ENCODE measurements at places on chromosomes 3 and 15.

- DNase-seq = no peak
Observed at GRCh38 chr15:50879016-50879617, 29.4 kb upstream of the AP4E1 start.

DNA sequence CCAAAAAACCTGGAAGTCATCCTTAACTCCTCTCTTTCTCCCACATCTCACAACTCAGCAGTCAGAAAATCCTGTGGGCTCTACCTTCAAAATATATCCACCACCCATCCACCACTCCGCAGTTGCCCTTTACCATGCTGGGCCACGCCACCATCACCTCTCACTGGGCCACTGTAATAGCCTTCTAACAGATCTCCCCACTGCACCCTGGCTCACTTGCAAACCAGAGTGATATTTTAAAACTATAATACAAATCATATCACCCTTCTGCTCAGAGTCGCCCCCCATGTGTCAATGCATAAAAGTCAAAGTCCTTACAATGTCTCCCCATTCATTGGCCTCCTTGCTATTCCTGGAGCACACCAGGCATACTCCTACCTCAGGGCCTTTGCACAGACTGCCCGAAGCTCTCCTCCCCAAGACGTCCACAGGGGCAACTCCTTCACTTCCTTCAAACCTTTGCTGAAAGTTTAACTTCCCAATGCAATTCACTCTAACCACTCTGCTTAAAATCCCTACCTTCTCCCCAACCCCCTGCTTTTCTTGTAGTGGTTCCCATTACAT is 1.5 kb upstream of the LIPC start:
- no peak for DNase-seq

DNA sequence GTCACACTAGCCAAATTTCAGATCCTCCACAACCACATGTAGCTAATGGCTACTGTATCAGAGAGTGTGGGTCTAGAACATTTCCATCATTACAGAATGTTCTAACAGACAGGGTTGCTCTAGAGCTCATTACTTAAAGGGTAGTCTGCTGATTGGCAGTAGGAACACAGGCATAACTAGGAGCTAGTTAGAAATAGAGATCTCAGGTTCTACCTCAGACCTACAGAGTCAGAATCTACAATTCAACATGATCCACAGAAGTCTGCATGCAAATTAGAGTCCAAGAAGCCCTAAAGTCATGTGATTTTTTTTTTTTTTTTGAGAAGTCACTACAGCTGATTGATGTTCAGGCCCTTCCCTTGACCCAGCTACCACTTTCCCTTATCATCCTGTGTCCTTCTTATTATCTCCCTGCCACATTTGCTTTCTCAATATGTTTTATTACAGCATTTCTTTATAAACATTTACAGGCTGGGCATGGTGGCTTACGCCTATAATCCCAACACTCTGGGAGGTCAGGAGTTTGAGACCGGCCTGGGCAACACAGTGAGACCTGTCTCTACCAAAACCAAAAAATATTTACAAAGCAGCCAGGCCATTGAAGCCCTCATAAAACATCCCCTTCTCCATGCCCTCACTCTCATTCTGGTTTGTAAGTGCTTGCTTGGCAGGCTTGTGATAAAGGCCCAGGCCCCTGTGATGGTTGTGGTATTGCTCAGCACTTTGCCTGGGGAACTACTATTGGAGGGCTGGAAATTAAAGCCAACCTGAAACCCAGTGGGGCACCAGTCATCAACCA is 3.8 kb upstream of the ABHD5 start:
- no peak for DNase-seq

DNA sequence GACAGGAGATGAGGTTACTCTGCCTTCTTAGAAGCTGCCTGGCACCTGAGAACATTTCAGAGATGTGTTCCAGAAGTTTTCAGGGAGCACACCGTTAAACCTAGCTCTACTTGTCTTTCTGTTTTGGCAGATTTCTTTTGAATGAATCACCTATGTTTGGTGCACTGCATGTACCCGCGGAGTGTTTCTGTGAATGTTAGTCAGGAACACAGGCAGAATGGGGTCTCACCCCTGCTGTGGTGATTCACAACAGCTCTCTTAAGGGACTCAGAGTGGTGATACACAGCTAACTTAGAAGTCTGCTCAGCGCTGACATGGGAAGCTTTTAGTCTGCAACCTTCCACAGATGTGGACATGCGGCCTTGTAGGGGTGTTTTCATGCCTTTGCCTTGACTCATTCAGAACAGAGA is 24.0 kb downstream of the TSEN2 start:
- peak; percentile 87 for DNase-seq

GRCh38 chr3:137692803-137693431 is 71.2 kb upstream of the SOX14 start:
- DNase-seq = peak; percentile 1

GRCh38 chr3:32817558-32818228 is at the start of gene TRIM71:
TSS of gene TRIM71 (plus strand) at chr3:32817997. CDS start at chr3:32818081, 84 bp downstream.
- no peak for DNase-seq

- DNase-seq = no peak
Observed at GRCh38 chr3:122755491-122755890, 38.1 kb downstream of the HSPBAP1 start.

DNA sequence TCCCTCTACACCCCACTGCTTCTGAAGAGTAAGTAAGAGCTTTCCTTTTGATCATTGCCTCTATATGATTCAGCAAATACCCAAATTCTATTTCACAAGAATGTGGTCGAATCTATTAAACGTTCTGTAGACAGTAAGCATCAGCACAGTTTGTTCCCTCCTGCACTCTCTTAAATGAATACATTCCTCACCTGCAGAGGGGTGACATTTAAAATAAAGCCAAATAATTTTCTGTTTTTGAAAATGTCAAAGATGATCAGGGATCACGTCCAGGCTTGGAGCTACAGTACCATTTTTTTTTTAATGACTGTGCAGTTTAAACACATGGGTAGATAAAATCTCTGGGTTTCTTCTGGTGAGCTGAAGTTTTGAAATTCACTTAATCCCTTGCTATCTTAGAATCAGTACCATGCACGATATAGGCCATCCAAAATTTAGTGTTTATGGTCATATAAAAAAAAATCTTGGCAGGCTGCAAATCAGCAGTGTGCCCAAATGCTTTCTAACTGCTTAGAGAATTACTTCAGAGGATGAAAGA is 12.8 kb downstream of the PYDC2 start:
- DNase-seq = no peak

GRCh38 chr15:63372018-63372705 is 9.5 kb downstream of the CA12 start:
- no peak for DNase-seq

GRCh38 chr3:56222866-56223265 is 245.4 kb downstream of the ERC2 start:
- no peak for DNase-seq

DNA sequence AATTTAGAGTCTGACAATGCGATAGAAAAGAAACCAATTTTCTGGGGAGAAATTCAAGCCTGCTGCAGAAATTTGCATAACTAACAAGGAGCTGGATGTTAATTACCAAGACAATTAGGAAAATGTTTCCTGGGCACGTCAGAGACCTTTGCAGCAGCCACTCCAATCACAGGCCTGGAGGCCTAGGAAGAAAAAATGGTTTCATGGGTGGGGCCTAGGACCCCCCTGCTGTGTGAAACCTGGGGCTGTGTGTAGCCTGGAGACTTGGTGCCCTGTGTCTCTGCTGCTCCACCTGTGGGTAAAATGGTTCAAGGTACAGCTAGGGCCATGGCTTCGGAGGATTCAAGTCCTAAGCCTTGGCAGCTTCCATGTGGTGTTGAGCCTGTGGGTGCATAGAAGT is 837.9 kb downstream of the OTOL1 start:
- DNase-seq = no peak

- peak; percentile 17 for DNase-seq
Observed at GRCh38 chr15:78415284-78415683, 22.7 kb upstream of the IREB2 start.

- DNase-seq = no peak
Observed at GRCh38 chr3:83946554-83946953, 1012.2 kb upstream of the CADM2 start.

DNA sequence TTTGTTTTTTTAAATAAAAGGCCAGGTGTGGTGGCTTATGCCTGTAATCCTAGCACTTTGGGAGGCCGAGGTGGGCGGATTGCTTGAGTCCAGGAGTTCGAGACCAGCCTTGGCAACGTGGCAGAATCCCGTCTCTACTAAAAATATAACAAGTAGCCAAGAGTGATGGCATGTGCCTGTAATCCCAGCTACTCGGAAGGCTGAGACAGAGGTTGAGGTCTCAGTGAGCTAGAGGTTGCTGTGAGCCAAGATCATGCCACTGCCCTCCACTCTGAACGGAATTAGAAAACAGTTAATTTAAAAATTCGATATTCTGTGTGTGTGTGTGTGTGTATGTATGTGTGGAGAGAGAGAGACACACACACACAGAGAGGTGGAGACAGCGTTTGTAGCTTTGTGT is 58.8 kb downstream of the TCF12 start:
- DNase-seq = no peak

DNA sequence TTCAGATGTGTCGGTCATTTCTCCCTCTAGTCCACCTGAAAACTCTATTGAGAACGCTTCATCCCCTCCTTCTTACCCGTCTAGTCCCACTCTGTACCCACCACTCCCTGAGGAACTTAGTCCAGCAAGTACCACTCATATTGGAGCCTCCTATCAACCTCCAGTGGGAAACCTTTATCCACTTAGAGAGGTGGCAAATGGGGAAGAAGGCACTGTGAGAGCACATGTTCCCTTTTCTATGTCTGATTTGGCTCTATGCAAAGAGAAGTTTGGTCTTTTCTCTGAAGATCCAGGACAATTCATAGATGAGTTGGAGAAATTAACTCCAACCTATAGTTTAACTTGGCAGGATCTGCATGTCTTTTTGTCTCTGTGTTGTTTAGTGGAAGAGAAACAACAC is 17.0 kb upstream of the RPN1 start:
- no peak for DNase-seq

- DNase-seq = peak; percentile 52
Observed at GRCh38 chr15:60973637-60974415, 255.3 kb downstream of the RORA start.

DNA sequence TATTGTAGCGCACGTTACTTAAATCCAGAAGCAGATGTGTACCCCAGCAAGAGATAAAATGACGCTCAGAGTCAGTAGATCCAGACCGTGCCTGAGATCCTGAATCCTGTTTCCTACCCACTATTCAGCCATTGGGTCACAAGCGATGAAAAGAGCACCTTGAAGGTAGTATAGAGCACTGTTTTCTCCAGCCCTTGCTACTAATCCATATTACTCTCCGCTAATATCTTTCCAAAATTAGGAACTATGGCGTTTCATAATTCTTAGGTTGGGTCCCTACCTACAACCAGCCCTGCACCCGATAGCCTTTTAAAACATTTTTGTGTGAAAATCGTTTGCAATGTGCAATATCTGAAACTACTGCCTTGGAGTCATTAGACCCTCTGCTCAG is 596 bp downstream of the BTD start:
- no peak for DNase-seq

DNA sequence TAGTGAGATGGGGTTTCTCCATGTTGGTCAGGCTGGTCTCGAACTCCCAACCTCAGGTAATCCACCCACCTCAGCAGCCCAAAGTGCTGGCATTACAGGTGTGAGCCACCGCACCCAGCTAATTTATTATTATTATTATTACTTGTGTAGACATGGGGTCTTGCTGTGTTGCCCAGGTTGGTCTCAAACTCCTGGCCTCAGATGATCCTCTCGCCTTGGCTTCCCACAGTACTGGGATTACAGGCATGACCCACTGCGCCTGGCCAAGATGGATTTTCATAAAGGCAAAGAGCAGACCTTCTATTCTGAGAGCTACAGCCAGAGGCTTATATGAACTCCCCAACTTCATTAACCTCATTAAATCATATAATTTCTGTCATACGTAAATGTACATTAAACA is 17.2 kb downstream of the PTPN9 start:
- no peak for DNase-seq

GRCh38 chr3:168476360-168476980 is 380.7 kb upstream of the GOLIM4 start:
- DNase-seq = no peak

GRCh38 chr3:124248471-124249028 is 256.6 kb upstream of the ROPN1 start:
- peak; percentile 88 for DNase-seq

DNA sequence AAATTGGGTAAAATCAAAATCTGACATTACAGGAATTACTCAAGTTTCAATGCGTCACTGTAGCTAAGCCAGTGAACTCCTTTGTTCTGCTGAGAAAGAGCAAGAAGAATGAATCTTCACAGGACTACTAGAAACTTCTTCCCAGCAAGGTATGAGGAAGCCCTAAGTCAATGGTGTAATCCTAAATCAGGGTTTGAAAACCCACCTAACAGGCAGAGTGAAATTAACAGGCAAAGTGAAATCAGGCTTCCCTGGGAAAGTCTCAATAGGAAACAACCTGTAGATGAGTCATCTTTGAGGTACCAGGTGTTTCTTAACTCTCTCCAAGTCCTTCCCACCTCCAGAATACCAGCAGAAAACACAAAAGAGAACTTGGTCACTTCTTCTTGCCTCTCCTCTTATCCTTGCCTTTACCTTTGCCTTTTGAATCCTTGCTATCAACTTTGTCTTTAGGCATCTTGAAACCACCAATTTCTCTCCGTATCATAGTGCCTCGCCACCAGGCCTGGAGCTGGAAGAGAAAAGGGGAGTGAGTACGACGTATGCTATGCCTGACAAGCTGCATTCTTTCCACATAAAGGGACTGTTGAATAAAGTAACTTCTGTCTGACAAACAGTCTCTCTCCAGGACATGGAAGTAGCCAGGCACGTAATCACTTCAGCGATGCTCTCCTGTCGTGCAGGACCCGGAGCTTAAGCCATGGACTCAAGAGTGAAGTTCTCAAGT is 60.6 kb upstream of the RPL35A start:
- no peak for DNase-seq

DNA sequence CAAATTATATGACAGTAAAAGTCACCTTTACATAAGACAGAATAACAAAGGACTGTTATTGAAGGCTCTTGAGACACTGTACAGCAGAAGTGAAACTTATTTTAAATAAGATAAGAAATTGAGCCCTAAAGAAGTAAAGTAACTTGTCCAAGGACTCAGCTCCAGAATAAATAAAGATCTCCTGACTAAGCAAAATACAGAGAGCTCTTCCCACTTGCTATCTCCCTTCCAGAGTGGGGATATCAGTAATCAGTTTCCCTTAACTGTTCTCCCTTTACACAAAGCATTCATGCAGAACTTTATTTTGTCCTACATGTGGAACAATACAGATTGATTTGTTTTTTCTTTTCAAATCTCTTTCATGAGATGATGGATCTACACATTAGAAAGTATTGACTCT is 129.5 kb upstream of the BHLHE40 start:
- no peak for DNase-seq

GRCh38 chr15:62901087-62901486 is 141.5 kb upstream of the TPM1 start:
- no peak for DNase-seq

GRCh38 chr3:61600195-61600594 is 38.8 kb downstream of the PTPRG start:
- DNase-seq = no peak
